ENCODE measurements at places on chromosomes 4 and X. TPM values are rescaled to one million over a fixed set of nuclear protein-coding genes. Genes with fewer than 3 reads are reported as not detected.
A peak's percentile ranks its signal among the peaks of the same experiment; 100 is the strongest.

- DNase-seq: no peak
Observed at GRCh38 chr4:8073206-8073863, 85.3 kb downstream of the ABLIM2 start.

- no peak for DNase-seq
Observed at GRCh38 chr4:25783943-25784342, 78.8 kb downstream of the SEL1L3 start.

DNA sequence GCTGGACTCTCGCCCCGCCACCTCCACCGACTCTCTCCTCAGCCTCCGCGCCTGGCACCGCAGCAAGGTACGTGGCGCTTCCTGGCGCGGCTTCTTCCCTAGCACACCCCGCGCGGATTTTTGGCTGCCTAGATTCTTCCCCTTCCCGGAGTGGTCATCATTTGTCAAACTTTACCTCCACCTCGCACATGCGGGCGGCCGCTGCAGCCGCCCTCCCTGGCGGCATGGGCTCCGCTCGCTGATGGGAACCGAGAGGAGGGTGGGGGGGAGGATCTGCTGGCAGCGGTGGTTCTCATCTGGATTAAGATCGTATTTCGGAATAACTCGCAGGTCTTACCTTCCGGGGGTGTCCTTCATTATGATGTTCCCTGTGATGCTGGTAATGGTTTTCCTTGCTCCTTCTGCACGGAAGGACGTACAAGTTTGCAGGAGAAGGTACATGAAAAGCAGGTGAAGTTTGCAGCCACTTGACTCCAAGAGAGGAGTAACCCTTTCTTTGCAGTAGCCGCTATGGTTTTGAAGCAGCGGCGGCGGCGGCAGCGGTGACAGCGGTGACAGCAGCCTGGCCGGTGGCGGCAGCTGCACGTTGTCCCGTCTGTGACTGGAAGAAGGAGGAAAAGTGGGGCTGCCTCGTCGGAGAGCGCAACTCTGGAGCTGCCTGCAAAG lies 2183.9 kb upstream of the TENM3 start:
- no peak for DNase-seq

DNA sequence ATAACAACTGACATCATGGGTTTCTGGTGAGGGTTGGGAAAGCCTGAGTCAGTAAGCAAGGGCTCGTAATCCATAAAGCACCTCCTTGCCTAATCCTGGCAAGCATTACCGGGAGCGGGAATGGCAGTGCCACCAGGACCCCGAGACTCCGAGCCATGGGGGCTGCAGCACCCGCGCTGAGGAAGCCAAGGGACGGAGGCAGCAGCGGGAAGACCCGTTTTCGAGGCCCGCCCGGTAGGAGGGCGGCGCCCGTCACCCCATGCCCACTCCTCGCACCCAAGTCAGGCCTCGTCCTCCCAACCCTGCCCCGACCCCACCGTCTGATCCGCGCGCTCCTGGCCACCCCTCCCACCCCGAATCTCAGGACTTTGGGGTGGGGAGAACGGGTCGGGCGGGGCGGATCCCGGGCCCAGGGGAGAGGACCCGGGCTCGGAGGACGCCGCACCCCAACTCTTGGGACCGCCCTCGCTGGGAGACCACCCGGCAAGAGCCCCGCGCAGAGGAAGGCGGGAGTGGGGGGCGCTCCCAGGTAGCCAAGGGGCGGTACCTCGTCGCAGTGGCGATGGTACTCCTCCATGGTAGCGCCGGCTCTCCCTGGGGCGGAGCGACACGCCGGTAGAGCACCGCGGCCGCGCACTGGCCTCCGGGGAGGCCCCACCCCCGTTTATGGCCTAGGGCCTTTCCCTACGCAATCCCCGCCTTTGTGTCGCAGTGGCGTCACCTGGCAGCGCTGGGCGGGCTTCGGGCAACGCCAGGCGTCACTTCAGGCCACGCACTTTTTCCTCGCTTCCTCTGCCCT lies at the start of gene DYNLT3:
DYNLT3 (minus strand) TSS at position 638 of the 799 bp plus-strand sequence; CDS start at position 577, 61 bp downstream.
- peak; percentile 57 for DNase-seq

DNA sequence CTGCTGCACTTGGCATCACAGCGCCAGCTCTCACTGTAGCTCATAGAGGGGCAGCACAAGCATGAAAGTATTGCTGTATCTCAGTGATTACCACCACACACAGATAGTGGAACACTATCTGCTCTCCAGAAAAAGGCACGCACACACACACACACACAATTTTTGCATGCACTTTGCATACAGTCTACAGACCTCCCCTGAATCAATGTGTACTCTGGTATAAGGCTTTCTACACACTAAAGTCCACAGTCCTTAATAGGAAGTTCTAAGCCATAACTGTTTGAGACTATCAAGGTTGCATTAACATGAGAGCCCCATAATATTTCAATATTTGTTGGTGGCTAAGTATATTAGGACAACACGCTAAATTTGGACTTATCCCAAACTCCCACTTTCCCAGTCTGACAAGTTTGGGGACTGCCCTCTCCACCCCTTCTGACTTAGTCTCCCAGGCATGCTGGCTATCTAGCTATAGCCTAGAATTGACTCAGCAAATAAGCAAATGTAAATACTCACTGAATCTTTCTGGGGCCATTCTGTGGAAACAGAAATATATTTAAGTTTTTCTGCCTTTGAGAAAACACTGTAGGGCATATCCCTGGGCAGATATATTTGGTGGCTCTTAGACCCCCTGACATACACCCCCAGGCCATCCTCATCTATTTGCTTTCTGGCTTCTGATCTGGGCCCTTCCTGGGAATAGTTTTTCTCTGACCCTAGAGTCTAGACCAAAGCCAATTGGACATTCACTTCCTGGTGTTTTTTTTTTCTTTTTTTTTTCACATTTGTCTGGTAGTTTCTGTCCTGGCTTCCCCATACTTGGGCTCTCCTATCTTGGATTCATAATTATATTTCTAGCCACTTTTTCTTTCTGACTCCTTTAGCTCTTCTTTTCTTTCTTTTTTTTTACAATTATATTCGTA lies 36.4 kb upstream of the CT47C1 start:
- DNase-seq: no peak

DNA sequence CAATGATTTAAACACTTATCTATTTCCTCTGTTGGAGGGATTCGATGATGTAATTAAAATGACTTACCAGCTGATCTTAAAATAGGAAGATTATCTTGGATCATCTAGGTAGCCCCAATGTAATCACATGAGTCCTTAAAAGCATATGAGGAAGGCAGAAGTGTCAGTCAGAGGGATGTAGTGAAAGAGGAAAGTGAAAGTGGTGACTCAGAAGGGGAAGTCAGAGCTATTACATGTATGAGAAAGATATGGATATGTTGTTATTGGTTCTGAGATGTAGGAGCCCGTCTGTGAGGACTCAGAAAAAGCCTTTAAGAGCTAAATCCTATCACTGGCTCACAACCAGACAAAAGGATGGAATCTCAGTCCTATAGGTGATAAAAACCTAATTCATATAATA lies 456.4 kb downstream of the DACH2 start:
- DNase-seq: no peak

- DNase-seq: no peak
Observed at GRCh38 chrX:48590203-48591103, 6.8 kb upstream of the WDR13 start.

DNA sequence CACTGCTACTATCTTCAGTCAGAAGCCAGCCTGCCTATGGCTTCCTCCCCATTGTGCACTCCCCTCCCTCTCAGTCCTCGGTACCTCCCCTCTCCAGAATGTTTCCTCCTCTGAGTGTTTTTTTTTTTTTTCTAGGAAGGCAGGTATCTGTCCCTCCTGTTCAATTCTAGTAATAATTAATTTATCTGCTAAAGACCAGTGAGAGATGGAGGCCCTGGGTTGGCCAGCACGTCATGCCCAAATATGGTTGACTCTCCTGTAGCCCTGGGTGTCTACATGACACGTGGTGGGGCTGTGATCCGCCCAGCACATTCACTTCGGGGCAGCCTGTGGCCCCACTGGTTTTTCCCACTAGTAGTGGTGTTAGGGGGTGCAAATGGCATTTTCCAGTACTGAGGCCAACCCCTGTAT lies 1.8 kb downstream of the FLNA start:
- DNase-seq: peak; percentile 39

DNA sequence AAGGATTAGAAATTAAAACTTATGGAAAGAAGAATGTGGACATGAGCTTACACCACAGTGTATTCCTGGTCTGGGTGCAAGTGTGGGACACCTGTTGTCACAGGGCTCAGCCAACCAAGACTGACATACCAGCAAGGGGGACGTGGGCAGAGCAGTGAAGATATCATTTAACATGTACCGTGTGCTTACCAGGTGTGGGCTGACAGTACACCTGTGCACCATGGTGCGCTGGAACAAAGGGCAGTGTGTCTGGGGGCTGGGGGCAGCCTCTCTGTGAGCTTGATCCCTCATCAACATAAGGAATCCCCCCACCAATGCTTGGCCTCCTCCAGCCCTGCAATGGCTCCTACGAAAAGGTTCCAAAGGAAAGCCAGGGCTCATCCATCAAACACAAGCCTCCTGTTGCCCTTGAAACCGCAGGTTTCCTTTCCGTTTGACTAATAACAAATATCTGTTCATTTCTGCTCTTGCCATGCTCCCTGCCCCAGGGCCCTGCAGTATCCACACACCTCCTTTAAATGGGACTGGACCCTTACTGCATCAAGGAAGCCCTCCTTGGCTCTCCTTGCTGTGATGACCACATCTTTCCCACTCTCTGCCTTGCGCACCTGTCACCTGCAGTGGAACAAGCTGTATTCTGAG lies 16.7 kb downstream of the EVC2 start:
- no peak for DNase-seq

DNA sequence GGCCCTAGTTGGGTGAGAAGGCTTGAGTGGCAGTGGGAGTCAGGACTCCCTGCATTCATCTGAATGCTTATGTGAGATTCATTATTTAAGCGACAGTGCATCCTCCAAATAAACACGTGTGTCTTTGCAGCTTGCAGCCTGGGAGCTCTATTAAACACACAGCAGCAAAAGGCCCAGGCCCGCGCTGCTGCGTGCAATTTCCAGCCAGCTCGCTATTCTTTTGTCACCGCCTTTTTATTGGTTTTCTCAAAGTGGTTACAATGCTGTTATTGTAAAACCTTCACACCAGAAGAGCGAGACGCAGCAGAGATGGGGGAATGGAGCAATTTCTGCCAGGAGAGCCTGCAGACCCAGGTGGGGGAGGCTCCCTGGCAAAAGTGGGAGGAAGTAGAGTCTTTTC lies 252.5 kb downstream of the BCOR start:
- DNase-seq: no peak

GRCh38 chrX:2974961-2975360 lies 31.4 kb upstream of the ARSH start:
- DNase-seq: no peak

DNA sequence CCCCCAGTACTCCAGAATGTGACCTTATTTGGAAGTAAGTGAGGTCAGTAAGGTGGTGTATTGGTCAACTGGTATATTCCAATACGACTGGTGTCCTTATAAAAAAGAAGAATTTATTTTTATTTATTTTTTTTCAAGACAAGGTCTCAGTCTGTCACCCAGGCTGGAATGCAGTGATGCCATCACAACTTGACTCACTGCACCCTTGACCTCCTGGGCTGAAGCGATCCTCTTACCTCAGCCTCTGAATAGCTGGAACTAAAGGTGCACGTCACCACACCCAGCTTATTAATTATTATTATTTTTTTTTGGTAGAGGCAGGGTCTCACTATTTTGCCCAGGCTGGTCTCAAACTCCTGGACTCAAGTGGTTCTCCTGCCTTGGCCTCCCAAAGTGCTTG lies 115.1 kb upstream of the PITX2 start:
- DNase-seq: no peak

DNA sequence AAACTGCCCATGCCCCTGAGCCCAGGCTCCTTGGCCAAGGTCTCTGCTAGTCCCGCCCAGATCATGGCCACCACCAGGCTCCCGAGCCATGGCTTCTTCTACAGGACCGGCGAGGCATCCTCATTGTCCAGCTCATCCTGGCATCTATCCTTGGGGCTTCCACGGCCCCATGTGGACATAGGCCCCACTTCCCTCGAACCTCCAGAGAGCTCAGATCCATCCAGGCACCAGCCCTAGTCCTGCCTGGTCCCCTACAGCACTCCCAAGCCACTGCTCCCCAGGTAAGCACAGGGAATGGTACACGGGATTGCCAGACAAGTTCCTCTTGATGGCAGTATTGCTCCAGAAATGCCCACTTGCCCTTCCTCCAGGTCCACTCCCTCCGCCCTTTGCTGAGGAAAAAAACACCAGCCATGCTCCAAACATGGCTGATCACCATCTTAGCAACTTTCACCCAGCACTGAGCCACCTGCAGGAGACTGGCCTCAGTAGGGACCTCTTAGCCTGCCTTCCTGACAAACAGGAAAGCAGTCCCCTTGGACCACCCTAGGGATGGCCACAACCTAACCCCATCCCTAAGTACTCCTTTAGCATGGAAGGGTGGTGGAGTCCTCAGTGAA lies 272.1 kb upstream of the AGTR2 start:
- no peak for DNase-seq

- peak; percentile 32 for DNase-seq
Observed at GRCh38 chr4:10456595-10457254, 501 bp downstream of the ZNF518B start.

DNA sequence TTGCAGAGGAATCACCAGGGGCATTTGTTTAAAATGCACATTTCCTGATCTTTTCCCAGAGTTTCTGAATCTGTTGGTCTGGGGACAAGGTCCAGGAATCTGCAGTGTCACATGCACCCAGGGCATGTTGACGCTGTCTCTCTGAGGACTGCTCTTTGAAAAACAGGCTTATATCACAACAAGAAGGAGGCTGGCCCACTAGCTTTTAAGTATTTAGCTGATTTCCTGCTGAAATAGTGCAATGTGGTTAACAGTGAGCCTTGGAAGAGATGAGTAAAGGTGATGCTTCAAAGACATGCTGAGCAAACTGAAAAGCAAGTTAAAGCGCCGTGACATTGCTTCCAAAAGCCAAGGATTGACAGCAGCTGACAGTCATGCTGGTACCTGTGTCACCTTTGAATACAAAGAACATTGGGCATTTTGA lies 18.6 kb upstream of the SEPSECS start:
- DNase-seq: no peak

DNA sequence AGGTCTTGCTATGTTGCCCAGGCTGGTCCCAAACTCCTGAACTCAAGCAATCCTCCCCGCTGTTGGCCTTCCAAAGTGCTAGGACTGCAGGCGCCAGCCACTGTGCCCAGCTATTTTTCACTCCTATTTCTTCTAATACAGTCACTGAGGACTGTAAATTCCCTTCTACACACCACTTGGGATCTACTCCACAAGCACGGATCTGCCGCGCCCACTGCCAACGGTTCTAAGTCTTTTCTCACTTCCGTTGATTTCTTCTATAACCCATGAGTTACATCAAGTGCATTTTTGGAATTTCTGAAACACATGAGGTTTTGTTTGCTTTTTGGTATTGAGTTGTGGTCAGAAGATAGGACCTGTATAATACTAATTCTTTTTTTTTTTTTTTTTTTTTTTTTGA lies 48.6 kb downstream of the FAM53A start:
- DNase-seq: no peak

AP1S2 gene
- 22.6 TPM for total RNA-seq

SSX1 gene
- not detected for total RNA-seq

SORCS2 gene
- not detected for total RNA-seq

All from HFFc6 (cell line).